Stimulated activated CD8-positive, alpha-beta memory T cell treated with anti-CD3 and anti-CD28 coated beads, Interleukin-4, amount 100 ng/mL, for 1 hour (primary cell): ENCODE measurements at places on chromosomes 4 and X.

GRCh38 chrX:20531667-20532066 is 265.0 kb upstream of the RPS6KA3 start:
- DNase-seq, result no peak

DNA sequence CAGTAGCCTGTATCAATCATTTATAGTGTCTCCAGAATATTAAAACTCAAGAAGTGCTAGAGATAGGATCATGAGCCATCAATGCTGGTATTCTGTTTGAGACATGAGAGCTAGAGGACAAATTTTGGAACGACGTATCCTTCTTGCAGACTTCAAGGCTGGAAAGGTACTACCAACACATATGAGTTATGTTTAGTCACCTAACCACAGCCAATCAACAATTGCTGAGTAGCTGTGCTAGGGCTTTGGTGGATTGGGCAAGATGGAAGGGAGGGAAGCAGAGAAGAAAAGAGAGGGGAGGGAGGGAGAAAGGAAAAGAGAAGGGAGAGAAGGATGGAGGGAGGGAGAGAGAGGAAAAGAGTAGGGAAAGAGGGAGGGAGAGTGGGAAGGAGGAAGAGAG is 21.6 kb upstream of the RAI2 start:
- DNase-seq, result no peak

DNA sequence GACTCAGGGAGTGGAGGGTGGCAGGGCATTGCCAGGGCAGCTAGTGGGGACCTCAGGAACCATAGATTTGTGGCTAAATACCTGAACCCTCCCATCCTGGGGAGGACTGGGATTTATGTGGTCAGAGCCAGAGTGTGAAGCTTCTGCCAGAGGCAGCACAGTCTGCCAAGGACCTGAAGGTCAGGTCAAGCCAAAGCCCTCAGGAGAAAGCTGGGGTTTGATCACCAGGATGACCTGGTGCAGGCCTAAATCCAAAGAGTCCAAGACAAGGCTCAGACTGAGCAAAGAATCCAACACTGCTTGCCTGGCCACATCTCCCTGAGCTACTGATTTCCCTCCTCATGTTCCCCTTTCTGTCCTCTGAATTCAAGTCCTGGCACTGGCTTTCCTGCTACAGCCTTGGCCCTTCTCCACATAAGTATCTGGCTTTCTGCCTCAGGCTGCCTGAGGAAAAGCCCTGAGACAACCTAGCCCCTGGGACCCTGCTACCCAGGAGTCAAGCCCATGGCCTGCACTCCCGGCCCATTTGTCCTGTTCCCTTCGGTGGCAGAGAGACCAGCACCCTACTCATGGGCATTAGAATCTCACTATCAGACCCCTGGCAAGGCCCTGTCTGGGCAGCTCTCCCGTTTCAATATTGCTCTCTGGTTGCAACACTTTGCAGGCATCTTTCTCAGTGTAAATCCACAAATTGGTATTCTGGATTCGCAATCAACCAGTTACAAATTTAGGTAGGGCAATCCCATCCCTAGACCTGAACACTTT is 39.3 kb upstream of the SLC25A43 start:
- DNase-seq, result no peak

- no peak for DNase-seq
These were observed 16.1 kb downstream of the MSMO1 start for GRCh38 chr4:165343353-165344191.

DNA sequence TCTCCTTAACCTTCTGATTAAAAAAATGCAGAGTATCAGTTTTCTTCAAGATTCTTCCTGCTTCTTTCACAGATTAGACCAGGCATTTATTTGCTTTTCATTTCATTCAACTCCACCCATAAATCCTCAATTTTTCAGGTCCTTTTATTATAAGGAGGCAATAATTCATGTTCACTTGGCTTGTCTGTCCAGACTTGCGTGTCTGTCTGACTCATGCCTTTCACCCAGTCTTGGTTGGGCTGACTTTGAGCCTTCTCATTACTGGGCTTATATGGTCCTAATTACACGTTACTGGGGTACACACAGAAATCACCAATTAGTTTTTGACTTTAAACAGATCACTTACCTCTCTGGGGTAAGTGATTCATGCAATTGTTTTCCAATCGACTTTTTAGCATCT is 48.8 kb upstream of the GALNT7 start:
- no peak for DNase-seq

DNA sequence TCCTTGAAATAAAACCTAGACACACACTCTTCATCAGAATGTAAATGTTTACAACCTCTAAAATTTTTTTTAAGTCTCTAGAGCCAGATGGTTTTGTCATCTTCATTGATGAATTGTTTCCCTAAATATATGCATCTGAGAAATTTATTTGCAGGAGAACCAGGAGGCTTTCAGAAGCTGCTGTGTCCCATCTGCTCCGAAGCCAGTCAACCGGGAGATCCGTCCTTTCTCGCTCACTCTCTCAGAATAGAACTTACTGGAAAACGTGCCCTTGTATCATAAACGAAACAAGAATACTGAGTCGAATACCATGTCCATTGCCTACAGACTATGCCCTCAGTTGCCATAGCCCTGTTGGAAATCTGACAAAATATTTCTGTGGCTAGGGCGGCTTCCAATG is 103.5 kb downstream of the SLC34A2 start:
- DNase-seq, result no peak

GRCh38 chr4:123706973-123707372 is 310.4 kb downstream of the SPRY1 start:
- DNase-seq, result no peak

GRCh38 chr4:177376024-177376423 is 66.2 kb downstream of the AGA start:
- no peak for DNase-seq

DNA sequence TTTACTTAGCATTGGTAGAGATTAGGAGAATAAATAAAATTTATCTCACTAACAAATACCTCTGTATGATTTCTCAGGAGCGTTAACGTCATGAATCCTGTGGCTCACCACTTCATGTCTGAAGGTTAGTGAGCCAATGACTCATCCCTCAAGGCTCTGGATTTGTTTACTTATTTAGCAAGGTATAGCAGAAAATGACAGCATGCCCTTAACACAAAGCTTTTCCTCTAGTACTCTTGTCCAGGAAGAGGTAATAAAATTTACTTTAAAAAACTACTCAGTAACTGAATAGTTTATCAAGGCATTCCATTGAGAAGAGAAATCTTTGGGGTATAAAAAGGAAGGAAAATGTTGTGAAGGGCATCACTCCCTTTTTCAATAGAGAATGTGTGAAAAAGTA is 823.8 kb downstream of the CCSER1 start:
- no peak for DNase-seq

- DNase-seq, result no peak
These were observed 3.1 kb upstream of the MSX1 start for GRCh38 chr4:4856071-4857000.

DNA sequence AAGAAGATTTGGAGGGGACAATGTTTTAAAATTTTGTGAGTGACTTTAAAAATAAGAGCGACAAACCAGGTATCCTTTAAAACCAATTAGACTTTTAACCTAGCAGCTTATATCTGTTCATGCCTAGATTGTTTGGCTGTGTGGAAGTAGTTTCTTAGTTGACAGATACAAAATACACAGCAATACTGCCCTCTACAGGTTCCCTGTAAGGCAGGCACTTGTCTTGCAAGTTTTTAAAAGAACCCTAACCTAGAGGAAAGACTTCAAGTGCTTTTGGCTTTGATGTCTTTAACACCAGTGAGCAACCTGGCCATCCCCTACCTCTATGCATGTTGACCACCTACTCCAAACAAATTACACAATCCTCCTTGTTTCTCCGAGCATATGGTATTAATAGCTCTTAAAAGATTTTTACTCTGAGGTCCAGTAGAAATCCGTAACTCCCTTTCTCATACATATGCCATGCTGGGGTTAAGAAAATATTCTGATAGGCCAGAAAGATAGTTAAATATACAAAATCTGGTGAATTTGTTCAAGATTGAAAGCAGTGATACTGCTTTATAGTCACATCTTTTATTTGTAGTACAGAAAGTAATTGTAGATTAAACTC is 273.0 kb downstream of the ARHGAP24 start:
- no peak for DNase-seq

- DNase-seq, result no peak
These were observed 164.9 kb downstream of the MAML3 start for GRCh38 chr4:139988863-139989765.

DNA sequence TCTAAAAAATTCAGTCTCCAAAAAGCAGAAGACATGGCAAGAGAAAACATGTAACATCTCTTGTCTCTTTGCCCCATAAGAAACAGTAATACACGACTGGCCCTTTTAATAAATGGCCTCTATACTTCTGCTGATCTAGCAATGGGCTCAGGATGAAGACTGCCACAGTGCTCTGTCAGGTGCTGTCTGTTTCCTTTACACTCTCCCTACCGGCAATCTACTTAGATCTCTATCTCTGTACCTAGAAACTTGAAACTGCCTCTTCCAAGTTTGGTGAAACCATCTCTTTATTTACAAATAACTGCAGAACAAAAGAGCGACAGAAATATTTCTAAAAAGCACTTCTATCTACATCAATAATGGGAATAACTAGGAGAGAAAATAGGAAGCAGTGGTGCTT is 685.2 kb upstream of the INTU start:
- DNase-seq, result no peak

- DNase-seq, result no peak
These were observed 186.7 kb upstream of the FAT1 start for GRCh38 chr4:186910385-186910784.

DNA sequence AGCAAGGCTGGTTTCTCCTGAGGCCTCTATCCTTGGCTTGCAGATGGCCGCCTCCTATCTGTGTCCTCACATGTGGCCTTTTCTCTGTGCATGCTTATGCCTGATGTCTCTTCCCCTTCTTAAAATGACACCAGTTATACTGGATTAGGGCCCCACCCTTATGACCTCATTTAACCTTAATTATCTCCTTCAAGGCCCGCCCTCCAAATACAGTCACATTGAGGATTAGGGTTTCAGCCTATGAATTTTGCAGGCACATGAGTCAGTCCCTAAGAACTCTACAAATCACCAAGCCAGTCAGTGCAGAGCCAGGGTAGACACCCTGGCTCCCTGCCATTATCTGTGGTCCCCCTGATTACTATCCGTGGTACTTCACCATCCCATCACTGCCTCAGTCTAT is 51.6 kb downstream of the MAML3 start:
- no peak for DNase-seq

DNA sequence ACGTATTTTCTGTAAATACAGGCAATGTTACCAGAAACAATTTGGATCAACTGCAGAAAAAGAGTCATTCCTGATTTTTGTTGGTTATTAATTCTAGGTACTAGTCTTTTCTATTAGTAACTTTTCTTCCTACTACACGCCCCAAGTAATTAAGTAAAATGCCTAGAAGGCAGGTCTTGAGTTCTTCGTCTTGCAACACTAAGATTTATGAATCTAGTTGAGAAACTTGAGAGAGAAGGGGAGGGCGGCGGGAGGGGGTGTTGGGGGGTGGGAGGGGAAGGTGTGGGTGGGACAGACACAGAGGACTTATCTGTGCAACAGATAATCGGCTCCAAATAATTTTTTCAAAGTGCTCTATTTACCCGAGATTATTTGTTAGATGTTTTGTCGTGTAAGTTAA is 3.0 kb downstream of the RAP2C start:
- DNase-seq, result no peak

DNA sequence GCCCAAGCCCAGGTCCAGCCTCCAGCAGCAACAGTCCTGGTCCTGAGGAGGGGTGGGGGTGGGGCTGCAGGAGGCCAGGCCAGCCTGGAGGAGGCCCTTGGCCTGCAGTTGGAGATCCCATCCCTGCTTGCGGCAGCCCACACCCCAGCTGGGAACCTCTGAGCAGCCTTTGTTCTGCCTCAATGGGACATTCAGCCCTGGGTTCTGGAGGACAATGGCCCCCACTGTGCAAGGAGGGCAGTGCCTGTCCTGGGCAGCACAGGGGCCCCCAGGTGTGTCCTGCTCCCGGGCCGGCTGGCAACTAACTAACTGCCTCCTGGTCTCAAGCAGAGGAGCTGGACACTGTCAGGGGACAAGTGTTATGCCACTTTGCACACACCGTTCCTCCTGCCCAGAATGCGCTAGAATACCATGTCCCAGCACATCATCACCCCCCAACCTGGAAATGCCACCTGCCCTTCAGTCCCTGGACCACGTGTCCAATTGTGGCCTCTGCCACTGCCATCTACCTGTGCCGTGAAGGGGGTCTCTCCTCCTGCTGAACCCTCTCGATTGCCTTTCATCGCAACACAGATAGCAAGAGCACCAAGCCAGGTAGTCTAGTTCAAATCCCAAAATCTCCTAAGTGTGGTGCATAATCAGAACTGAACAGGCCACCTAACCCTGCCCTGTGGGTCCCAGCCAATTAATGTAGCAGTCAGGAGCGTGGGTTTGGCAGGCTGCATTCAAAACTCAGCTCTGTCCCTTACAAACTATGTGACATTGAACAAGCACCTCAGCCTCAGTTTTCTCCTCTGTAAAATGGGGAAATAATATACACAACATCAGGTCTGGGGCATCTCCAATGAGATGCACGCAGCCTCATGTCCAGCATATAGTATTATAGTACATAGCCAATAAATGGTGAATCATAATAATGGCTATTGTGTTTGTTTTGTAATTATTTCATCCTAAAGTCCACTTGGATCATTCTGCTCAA is 8.8 kb downstream of the PPP2R2C start:
- DNase-seq, result no peak

DNA sequence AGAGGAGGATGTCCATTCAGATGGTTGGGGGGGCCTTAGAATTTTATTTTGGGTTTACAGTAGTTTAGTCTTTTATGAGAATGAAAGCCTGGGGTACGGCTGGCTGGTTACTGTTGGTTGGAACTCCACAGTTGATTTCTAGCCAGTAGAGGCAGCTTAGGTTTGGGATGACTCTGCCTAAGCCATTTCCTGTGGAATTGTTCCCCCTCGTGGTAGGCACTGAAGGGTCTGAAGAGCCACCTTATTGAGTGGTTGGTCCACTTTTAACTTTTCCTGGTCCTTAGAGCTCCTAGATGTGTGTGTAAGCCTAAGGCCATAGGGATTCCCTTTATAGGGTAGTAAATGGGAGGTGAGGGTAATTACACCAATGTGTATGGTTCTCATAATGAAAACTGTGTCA is 19.7 kb downstream of the SPIN3 start:
- no peak for DNase-seq

DNA sequence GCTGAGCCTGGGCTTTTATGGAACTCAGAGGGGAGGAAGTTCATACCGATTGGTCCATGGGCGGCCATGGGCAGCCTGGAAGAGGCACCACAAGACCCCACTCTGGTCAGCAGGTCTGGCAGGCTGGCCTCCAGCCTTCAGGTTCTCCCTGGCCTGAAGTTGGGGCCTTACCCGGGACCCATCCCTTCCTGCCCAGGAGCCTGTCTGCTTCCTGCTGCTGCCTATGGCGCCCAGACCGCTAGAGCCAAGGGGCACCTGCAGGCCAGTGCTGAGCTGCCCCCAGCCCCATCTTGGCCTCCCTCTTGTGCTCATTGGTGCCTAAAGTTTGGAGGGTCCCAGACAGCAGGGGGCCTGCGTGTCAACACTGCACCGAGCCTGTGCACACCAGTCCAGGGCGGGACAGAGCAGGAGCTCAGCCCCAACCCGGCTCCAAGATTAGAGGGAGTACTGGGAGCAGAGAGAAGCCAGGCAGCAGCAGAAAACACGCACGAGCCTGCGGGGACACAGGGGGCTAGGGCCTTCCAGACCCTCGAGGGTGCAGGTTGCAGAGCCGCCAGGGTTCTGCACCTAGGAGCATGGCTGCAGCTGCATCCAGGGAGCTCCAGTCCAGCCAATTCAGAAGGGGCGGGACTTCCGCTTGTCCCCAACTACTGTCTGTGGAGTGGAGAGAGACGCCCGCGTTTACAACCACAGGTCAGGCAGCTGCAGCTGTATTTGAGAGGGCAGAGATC is 30.7 kb upstream of the ZNF280C start:
- no peak for DNase-seq
